ENCODE measurements at places on chromosomes 7 and 10. TPM values are rescaled to one million over a fixed set of nuclear protein-coding genes. Genes with fewer than 3 reads are reported as not detected.
A peak's percentile ranks its signal among the peaks of the same experiment; 100 is the strongest.

GRCh38 chr7:74272305-74273038 is 16.7 kb upstream of the CLIP2 start:
- DNase-seq, result peak; percentile 97

The LIPA gene
- 105 TPM for polyA plus RNA-seq

DNA sequence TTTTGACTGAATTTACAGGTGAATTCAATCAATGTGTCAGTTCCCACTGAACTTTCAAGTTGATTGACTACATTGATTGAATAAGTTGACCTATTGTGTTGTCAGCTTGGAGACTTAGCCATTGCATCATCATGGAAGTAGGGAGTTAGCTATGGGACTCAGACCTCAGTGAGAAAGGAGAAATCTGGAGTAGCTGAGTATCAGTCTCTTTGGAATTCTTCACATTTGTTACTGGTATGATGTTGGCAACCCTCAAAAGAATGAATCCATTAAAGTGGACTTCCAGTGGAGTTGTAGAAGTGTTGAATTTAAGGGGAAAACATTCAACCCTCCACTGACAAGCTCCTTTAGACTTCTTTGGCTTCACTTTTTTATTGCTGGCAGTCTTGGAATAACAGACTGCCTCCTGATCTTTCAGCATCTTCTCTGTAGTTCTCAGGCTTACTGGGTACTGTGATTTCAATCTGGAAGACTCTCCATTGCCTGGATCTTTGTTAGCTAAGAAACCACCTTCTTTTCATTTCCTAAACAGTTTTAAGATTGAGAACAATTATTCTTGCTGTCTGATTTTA is 160.3 kb upstream of the NRP1 start:
- DNase-seq, result no peak

The LIPM gene
- polyA plus RNA-seq, result not detected

GRCh38 chr10:102274062-102274461 is 28.7 kb downstream of the GBF1 start:
- no peak for DNase-seq

- DNase-seq, result peak; percentile 57
Observed at GRCh38 chr7:1552200-1552599, 3.8 kb downstream of the TMEM184A start.

DNA sequence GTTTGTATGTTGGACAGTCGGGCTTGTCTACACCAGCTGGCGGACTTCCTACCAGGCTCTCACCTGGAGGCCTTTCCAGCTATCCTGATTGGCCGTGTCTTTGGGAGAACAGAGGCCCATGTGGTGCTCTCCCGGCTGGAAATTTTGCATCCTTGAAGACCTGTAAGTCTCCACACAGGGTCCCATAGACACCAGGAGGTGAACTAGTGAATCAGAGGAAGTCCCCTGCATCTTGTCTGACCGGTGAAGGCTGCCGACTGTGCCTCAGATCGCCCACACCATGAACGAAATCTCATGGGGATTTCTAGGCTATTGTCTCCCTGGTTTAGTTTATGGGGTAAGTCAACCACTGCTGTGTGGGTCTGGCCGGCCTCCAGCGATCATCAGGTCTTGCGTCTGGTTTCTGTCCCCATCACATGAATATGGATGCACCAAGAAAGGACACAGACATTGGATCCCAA is 108.4 kb upstream of the LYZL2 start:
- no peak for DNase-seq

The NPY4R2 gene
- 0.03 TPM for polyA plus RNA-seq

- DNase-seq, result no peak
Observed at GRCh38 chr10:31451766-31452165, 132.8 kb downstream of the ZEB1 start.

The IL2RA gene
- not detected for polyA plus RNA-seq

DNA sequence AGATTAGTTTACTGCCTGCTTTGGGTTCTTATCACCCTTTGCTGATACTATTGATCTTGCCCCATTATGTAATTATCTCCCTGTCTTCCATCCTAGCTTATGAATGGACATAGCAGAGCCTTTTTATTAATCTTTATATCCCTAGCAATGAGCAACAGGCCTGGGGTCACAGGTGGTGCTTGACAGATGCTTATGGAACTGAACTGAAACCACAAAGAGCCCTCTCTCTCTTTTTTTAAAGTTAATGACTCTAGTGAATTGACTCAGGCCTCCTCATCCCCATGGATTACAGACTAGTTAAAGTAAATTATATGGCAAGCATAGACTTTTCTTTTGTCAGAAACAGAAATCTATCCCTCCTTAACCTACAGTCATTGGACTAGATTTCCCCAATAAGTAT is 265.2 kb downstream of the PHTF2 start:
- DNase-seq, result peak; percentile 40

- no peak for DNase-seq
Observed at GRCh38 chr10:283140-283479, 147.9 kb downstream of the ZMYND11 start.

DNA sequence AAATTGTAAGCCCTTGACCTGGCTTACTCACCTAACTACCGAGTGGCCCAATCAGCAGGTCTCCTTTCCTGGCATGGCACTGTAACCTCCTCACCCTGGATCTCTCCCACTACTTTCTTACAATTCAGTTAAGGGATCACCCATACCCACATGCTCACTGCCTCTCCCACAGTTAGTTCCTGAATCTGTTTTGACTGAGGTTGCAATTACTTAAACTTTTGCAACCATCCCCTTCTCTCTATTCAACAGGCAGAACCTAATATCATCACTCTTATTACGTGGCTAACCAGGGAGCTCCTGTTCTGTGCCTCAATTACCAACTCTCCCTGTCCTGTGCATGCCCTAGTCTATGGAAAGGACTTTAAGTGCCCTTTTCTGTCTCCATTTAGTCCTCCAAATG is 84.2 kb upstream of the IKZF1 start:
- DNase-seq, result no peak

DNA sequence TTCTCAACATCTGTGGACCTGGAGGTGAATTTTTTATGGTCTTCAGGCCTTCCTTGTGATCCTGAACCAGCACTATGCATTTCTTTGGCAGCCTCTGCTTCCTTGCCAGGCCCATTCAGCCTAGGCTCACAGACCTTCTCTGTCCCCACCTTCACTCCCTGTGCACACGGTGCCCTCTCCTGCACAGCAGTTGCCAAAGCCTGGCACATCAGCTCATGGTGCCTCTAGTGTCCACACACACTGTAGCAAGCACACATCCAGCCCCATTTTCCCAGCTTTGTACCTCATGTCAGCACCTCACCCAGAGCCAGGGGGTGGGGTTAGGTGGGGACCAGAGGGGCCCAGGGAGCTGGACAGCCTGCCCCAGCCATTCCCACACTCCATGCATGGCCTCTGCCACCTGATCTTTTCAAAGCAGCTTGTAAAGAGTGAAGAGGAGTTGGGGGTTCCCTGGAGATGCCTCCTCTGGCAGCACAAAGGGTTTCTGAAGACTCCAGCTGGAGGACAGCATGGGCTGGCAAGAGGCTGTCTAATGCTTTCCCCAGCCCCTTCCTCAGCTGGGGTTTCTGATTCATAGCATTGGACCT is 57.9 kb upstream of the TMEM72 start:
- peak; percentile 43 for DNase-seq

The SAP25 gene
- 0.22 TPM for polyA plus RNA-seq

The PBLD gene
- polyA plus RNA-seq, result 1.3 TPM

DNA sequence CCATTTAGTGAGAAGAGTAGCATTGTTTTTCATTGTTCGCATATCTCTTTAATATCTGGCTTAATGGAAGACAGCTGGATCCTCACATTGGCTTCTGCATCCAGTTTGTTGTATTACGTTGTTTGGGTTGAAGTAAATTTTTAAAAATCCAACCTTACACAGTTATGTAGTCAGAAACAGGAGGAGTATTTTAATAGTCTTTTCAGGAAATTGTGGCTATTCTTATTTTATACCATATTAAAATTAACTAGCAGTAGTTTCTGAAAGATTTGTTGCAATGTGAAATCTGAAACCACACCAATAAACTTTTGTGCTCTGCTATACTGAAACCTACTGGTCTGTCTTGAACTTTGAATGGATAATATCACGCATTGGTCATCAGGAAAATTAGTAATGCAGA is 27.9 kb downstream of the MYPN start:
- peak; percentile 37 for DNase-seq

DNA sequence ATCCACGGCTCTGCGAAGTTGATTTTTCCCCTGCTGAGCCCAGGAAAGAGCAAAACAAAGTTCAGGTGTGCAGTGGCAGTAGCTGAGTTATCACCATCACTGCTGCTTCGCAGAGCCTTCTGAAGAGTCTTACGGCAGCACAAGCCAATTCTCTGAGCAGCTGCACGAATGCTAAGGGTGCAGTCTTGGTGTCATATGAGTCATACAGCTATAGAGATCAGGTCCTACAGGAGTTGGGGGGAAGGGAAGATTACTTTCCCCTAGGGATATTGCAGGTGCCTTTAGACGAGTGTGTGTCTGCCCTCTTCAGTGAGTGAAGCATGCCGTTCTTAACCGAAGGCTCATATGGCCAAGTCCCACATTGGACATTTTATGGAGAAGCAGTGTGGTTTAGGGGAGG is 227.8 kb downstream of the CELF2 start:
- DNase-seq, result peak; percentile 15

DNA sequence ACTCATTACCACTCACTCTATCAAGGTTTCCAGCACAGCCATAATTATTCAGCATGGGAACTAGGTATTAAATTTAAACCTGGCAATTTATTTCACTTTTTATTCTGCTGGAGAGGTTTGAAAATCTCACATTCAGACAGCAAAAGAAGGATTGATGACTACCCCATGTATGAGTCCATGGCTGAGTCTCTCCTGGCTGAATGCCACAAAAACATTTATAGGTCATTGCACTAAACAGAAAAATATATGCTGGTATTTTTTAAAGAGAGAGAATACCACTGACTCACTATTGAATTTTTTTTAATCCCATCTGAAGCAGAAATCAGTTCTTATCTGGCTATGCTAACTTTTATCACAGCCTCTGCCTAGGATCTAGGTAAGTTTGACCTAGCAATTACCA is 336.3 kb downstream of the PPP1R3A start:
- DNase-seq, result peak; percentile 61

DNA sequence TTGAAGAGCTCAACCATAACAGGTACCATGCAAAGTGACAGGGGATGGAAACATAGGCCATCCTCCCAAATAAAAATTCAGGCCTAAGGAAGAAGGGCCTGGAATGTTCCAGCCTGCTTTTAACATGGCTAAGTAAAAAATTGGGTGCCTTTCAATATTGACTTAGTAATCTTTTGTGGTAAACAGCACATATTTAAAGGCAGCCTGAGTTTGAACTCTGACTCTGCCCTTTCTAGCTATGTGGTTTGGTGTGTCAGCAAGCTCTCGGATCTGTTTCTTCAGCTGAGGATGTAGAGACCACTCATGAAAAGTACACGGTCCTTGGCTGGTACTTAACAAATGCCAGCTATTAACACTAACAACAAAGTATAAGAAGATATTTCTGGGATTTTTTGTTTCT is 191.8 kb upstream of the CDCA7L start:
- DNase-seq, result peak; percentile 64

GRCh38 chr10:28241741-28242399 is 61.0 kb downstream of the MPP7 start:
- peak; percentile 46 for DNase-seq

The ZNF365 gene
- polyA plus RNA-seq, result 1.2 TPM

GRCh38 chr7:139673230-139673629 is 104.6 kb downstream of the HIPK2 start:
- no peak for DNase-seq

The ZC3HAV1L gene
- 8.9 TPM for polyA plus RNA-seq
